ENCODE measurements at places on chromosomes 4 and X.
A peak's percentile ranks its signal among the peaks of the same experiment; 100 is the strongest.

GRCh38 chr4:140305053-140305452 is 68.4 kb upstream of the SCOC start:
- DNase-seq = no peak

DNA sequence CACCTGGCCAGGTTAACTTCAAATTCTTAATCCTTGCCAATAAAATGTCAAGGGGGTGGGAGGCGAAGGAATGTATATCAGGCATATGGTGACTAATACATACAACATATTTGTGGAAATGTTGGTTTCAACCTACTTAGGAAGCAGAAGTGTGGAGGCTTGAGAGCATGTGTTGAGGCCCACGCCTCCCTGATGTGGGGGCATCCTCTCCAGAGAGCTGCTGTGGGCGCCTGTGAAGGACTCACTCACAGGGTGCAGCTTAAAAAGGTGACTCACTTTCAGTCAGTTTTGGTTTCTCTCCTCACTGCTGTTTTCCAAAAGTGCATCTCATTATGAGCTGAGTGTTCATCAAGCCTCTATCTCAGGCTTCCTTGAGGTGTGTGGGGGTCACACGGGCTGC is 27.5 kb downstream of the LNX1 start:
- DNase-seq = no peak

DNA sequence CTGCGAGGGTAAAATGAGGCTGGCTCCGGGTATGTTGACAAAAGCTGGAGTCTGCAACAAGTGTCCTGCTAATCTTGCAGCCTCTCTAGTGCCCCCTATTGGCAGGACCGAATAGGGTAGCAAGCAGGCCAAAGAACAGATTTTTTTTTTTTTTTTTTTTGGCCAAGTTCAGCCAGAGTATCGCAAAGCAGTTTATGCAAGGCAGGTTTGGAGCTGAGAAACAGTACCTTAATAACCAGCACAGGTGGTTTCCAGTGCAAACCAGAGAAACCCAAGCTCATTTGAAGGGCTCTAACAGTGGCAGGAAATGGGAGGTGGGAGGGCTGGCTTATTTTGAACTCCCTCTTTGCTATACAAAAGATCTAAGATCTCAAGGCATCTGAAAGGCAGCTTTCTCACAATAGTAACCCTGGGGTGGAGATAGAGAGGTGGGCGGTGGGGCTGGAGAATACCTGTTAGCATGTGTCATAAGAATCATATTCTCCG is 38.2 kb upstream of the OCIAD2 start:
- DNase-seq = no peak

DNA sequence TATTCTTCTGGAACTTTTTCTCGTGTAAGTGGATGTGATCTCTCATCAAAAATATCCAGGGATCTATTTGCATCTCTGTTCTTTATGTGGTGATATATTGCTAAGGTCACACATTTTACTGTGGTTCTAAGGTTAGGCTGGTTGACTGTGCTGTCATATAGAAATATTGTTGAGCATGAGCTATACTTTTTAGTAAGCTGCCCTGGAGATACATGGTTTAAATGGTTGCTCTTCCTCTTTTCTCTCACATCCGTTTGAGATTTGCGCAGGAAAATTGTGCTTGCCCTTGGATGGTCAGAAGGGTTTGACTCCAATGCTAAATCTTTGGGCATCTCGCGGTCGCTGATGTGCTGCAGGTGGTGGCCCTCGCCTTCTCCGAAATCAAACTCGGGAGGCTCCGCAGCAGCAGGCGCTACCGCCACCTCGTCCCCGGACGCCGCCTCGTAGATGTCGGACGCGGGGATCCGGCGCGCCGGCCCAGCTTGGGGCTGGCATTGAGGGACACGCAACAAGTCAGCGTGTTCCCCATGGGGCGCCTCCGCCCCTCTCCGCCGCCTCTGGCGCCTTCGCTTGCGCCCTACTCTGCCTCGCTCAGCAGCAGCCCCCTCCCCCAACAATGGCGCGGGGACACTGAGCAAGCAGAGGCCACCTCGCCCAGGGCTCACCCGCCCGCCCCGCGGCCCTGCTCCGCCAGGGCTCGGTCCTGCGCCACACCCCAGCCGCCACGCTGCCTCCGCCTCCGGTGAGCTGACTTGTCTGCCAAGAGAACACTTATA is 154.5 kb downstream of the MSN start:
- DNase-seq = no peak

- no peak for DNase-seq
Measured at GRCh38 chrX:24761306-24761705, 67.6 kb downstream of the POLA1 start.

DNA sequence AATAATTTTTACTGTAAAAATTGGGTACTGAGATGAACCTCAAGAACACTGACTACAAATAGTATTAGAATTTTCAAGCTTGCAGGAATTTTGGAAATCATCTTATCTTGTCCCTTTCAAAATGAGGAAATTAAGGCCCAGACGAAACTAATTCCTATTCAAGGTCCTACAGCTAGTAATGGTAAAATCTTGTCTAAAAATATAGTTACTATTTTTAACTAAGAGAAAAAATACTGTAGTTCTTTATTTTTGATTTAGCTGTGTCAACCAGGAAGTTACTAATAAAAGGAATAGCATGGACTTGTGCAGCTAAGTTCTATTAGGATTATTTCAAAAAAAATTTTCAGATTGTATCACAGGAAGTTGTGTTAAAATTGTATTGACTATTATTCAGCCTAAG is 12.7 kb downstream of the PRIMPOL start:
- DNase-seq = no peak

GRCh38 chr4:156411531-156411930 is 457.9 kb upstream of the CTSO start:
- DNase-seq = no peak

DNA sequence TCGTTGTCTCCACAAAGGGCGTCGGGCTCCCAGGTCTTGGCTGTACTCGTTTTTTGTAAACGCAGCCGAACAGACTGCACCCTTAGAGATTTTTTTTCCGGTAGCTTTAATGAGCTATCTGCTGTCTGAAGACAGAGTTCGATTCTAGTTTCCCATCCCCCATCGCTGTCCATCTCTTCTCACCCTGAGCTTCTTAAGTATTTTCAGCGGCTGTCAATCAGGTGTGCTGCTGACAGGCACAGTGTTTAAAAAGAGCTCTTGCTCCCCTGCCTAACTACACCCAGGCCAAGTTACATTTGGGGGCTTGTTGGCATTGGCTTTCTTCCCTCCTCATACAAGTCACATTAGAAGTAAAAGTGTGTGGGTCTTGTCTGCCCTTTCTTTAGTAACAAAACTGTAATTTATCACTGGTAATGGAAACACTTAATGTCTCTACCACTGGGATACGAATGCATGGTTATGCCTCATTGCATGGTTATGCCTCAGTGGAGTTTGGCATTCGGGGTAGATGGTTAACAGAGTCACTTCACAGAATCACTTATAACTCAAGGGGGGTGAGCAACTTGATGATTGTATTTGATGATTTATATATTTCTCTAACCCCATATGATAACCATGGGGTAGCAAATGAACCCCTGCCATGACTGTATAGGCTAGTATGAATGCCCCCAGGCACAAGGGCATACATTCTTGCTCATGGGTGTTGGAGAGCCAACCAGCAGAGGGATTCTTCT is 1.4 kb upstream of the ARHGAP6 start:
- no peak for DNase-seq

- DNase-seq = no peak
Measured at GRCh38 chrX:110394651-110395050, 36.0 kb downstream of the RTL9 start.

- no peak for DNase-seq
Measured at GRCh38 chrX:12611471-12611870, 179.7 kb upstream of the PRPS2 start.

DNA sequence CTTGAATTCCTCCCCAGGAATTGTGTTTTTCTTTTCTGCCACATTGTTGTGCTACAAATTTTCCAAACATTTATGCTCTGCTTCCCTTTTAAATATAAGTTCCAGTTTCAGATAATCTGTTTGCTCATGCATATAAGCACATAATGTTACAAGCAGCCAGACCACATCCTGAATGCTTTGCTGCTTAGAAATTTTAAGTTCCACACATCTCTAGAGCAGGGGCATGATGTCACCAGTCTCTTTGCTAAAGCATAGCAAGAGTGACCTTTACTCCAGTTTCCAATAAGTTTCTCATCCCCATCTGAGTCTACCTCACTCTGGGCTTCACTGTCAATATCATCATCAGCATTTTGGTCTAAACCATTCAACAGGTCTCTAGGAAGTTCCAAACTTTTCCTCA is 932.5 kb downstream of the SH3BGRL start:
- peak; percentile 2 for DNase-seq
